Stimulated activated CD8-positive, alpha-beta memory T cell treated with anti-CD3 and anti-CD28 coated beads, Interleukin-15, amount 100 ng/mL, for 48 hours (primary cell): ENCODE measurements at places on chromosomes 13 and 19.

GRCh38 chr19:1615156-1615765 is 10.0 kb upstream of the UQCR11 start:
- DNase-seq: no peak

DNA sequence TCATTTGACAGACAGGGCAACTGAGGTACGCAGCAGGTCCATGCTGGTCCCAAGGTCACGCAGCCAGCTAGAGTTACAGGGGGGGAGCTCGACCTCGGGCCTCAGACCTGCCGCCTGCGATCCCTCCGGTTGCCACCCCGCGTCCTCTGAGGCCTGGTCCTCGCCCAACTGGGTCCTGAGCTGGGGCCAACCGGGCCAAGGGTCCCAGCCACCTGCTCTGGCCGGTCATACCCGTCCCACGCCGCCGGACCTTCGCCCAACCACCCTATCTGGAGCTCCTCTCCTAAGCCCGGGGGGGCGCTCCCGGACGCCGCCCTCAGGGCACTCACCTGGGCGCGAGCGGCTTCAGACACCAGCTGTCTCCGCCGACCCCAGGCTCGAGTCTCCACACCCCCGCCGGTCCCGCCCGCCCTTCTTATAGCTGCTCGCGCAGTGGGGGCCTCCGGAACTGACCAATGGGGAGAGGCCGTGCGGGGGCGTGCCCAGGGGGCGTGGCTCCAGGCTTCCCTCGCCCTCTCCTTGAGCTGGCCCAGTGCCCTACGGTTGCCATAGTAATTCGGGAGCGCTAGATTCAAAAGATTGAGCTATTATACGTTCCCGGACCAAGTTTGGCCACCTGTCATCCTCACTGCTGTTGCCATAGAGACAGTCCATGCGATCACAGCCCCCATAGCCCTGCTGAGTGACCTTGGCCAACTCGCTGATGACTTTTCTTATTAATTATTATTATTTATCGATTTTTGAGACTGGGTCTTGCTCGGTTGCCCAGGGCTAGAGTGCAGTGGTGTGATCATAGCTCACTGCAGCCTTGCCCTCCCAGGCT is at the start of gene PLIN5:
TSS of gene PLIN5 (minus strand) at position 389 of the 823 bp plus-strand sequence. CDS start 1,150 bp downstream, outside the sequence.
- peak; percentile 50 for DNase-seq

DNA sequence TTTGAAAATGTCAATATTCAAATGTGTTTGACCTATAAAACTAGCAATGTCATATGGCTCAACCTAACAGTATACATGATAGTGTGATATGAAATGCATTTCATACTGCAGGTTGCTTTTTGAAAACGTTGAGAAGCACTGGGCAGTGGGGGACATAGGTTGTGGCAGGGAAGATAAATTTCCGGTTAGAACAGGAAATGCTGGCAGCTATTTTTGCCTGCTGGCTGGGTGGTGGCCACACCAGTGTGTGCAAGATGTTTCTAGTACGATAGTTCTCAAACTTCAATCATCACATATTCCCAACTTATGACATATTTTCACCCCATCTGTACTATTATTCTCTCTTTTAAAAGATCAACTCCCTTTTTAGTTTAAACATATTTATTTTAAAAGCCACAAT is 17.2 kb downstream of the FXYD5 start:
- DNase-seq: no peak

DNA sequence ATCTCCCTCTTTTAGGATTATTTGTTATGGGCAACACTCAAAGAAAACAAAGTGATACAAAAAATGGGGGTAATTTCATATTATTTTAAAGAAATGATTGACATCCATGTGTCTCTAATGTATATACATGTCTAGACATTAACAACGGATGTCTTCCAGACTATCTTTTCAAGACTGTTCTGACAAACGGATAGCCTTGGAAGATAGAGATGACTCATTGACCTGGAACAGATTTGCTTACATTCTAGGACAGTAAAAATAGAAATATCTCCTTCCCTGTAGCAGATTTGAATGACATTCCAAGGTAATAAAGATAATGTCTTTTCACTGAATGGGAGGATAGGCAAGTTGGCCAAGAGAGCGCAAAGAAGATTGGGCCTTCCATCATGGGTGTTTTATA is 26.2 kb upstream of the SLITRK6 start:
- no peak for DNase-seq

- no peak for DNase-seq
Observed at GRCh38 chr13:54965881-54966280, 1937.3 kb downstream of the OLFM4 start.

DNA sequence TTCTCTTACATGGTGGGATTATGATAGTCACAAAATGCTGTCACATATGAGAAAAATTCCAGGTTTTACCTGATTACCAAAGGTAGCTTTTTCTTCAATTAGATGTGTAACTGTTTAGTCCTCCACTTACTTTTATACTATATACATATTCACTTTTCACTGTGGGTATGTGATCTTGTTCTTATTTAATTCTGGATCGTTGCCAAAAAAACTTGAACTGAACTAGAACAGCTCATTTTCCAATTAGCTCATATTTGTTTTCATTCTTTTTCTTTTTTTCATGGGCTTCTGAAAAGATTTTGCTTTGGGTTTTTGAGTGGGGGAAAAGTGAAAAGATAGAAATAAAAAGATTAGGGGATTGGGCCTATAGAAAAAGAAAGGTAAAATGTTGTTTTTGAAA is 291.9 kb downstream of the NDFIP2 start:
- DNase-seq: no peak

- DNase-seq: no peak
Observed at GRCh38 chr19:8545743-8546142, 31.5 kb downstream of the MYO1F start.

DNA sequence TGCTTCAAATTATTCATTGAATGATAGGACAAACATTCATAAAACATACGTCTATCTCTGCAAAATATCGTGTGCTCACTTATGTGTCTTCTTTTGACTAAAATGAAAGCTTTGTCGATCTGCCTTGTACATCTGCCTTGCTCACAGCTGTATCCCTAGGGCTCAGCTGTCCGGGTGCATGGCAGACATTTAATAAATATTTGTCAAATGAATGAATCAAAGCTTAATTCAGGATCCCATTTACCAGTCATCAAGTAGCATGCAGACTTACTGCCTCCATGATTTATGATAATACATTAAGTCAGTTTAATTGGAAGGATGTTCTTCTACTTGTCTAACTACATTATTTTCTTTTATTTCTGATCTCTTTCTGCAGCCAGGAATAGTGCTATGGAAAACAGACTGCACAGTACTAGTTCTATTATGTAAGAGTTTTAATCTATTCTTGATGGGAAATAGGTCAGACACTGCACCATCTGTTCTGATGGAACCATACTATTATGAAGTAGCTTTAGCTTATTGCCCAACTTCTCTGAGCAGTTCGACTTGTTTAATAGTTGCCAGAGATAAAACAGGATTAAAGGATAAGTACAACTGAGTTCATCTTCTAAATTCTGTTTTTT is 13.2 kb downstream of the SLC46A3 start:
- no peak for DNase-seq

DNA sequence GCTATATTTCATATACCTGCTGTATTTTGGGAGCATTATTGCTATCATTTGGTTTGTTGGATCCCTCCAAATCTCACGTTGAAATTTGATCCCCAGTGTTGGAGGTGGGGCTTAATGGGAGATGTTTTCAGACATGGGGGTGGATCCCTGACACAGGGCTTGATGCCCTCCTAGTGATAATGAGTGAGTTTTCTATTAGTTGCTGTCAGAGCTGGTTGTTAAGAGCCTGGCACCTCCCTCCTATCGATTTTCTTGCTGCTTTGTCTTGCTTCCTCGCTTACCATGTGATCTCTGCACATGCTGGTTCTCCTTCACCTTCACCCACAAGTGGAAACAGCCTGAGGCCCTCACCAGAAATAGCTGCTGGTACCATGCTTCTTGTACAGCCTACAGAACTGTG is 259.9 kb upstream of the STARD13 start:
- no peak for DNase-seq

DNA sequence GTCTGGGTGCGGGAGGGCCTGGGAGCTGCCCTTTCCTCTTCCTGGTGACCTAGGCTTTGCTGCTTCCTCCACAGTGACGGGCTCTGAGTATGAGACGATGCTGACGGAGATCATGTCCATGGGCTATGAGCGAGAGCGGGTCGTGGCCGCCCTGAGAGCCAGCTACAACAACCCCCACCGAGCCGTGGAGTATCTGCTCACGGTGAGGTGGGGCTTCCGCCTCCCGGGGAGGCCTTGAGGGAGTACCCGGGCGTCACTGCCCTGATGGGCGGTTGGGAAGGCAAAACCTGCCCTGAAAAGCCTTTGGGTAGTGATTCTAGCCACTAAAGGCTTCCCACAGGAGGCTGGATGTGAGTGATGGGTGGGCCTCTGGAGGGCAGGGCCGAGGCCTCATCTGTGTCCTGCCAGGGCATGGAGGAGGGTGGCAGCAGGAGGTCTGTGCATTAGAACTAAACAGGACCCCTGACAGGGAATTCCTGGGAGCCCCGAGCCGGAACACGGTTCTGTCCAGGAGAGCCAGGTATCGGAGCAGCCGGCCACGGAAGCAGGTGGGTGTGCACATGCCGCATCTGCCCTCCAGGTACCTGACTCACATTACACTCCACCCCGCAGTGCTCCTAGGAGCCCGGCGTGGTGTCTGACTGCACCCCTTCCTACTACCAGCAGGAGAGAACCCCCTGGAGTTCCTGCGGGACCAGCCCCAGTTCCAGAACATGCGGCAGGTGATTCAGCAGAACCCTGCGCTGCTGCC is 3.1 kb downstream of the RAD23A start:
- no peak for DNase-seq

DNA sequence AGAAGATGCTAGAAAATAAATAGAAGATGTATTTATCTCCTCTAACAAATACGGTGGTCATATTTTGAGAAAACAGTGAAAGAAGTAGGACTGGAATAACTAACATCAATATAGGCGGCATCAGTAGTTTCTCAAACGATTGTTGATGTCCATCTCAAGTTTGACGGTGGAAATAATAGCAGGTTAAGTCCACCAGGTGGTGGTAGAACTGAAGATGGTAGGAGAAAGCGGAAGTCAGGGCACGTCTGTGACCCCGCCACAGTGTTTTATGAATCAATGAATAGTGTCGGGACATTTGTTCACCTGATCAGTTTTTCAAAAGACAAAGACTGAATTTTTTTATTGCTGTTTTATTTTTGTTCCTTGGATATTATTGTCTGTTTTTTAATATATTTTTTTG is 706.4 kb upstream of the SLC10A2 start:
- DNase-seq: no peak
